ENCODE measurements at places on chromosomes 2 and 18.

- no peak for DNase-seq
Observed at GRCh38 chr2:128585706-128586105, 267.0 kb upstream of the HS6ST1 start.

DNA sequence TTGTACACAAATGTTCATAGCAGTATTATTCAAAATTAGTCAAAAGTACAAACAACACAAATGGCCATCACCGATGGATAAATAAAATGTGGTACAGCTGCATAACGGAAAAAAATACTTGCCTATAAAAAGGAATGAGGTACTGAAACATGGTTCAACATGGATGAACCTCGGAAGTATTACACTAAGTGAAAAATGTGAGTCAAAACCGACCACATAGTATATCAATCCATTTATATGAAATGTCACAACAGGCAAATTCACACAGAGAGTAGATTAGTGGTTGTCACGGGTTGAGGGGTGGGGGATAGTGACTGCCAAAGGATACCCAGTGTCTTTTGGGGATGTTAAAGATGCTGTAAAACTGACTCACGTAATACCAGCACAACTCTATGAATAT lies 3.5 kb downstream of the SS18 start:
- DNase-seq, result no peak

GRCh38 chr18:51196811-51197660 lies 445 bp downstream of the MEX3C start:
- DNase-seq, result peak; percentile 77

DNA sequence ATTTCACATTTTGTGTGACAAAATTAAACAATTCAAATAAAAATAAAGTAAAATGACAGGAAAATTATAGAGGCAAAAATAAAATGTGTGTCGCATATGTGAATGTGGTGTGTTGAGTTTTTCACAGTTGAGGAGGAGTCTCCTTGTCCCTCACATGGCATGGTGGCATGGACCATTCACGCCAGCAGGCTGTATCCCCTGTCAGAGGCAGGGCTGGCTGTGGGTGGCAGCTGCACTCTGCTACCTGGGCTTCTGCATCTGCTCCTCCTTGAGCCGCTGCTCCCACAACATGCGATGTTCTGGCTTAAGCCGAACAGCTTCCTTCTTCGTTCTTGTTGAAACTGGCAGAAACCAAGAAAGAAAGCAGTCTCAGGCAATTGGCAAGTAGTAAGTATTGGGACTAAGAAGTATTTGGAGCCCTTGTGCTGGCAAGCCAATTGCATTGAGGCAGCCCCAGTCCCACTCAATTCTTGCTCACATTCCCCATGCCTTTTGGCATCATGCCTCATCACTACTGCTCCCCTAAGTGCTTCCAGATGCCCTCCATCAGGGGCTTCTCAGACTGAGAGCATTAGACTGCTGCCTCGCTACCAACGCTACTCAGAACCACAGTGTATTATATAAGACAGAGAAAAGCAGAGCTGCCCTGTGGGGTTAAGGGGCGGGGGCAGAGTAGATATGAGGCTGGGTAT lies 177.9 kb upstream of the NABP1 start:
- no peak for DNase-seq

- no peak for DNase-seq
Observed at GRCh38 chr2:221541131-221541735, 30.9 kb downstream of the EPHA4 start.

- no peak for DNase-seq
Observed at GRCh38 chr2:112646791-112647689, 1.3 kb downstream of the SLC20A1 start.

- no peak for DNase-seq
Observed at GRCh38 chr2:204842068-204842467, 296.8 kb downstream of the PARD3B start.

DNA sequence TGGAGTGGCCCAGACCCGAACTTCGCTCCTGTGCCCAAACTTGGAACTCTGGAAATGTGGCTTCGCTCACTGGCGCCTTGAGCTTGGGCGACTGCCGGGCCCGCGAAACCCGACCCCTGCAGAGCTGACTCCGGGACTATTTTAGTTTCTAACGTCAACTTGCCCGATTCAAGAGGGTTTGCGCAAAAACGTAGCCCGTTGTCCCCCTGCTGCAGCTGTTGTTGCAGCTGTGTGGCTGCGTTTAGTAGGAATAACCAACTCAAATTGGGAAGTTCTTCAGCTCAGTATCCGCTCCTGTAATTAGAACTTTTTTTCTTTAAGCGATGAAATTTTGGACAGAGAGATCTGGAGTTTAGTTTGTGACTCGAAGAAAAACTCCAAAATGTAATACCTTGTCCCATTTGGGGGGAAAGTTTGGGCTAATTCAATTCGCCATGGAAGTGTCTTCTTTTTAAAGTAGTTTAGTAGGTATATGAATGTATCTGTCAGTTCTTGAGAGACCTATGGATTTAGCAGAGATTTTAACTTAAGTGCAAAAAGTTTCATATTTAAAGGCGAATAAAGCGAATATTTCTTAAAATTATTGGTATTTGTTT lies 559 bp downstream of the MYL12A start:
- no peak for DNase-seq

DNA sequence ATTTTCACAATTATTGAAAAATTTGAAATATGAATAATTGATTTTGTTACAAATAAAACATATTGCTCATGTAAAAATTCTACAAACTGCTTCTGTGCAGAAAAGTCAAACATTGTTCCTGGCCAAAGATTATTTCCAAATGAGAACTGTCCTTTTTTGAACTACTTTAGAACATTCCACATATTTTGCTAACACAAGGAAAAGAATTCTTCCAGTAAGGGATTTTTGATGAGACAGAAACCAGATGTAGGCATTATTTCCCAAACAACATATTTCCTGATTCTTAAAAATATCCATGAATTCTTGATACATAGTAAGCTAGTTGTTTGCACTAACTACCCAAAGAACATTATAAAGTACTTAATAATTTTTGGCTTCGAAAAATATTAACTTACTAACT lies 715.2 kb downstream of the CCDC85A start:
- DNase-seq, result no peak

GRCh38 chr2:238106698-238107524 lies 6.8 kb downstream of the ESPNL start:
- DNase-seq, result peak; percentile 72

DNA sequence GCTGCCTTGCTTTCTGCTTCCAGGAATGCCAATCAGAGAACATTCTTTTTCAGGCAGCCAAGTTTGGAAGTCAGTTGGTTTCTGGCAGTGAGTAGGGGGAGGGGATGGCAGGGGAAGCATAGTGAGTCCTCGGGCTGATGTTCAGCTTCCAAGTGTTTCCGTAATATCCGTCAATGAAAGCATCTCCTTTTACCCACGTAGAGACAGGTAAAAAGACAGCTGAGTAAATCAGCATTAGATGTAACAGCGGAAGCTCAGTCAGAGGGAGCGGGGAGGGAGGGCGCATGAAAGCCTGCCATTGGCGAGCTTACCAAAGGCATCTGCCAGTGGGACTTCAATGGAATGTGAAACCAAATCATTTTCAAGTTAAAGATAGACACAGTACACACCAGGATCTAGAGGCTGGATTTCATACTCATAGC lies 117.1 kb upstream of the DTNA start:
- DNase-seq, result peak; percentile 70

DNA sequence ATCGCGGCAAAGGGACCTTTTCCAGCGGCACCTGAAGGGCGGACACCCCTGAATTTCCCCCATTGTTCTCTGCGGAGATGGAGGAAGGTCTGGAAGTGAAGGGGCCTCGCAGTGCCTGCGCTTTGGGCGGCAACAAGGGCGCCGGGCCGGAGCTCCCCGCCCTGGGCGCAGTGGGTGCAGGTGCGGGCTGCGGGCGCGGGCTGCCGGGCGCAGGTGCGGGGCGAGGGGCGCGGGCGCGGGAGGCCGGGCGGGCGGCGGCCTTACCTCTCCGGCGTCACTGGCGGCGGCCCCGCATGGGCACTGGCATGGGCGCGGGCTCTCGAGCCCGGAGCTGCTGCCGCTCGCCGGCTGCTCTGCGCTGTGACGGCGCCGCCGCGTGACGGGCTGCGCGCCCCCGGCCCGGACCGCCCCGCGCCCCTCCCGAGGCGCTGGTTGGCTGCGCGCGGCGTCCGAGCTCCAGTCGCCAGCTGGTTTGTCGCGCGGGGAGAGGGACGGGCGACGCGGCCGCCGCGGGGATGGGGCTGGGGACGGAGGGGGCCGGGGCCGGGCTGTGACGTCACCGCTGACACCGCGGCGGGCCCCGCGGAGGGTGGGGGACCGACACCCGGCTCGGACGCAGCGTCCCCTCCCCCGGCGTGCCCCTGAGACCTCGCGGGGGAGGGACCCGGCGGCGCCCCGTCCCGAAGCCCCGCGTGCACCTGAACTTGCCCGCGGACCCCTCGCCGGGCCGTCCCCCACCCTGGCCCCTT lies at the start of gene KIF1A:
KIF1A (minus strand) TSS at position 362 of the 749 bp plus-strand sequence. CDS start 22,467 bp downstream, outside the sequence.
- DNase-seq, result no peak

DNA sequence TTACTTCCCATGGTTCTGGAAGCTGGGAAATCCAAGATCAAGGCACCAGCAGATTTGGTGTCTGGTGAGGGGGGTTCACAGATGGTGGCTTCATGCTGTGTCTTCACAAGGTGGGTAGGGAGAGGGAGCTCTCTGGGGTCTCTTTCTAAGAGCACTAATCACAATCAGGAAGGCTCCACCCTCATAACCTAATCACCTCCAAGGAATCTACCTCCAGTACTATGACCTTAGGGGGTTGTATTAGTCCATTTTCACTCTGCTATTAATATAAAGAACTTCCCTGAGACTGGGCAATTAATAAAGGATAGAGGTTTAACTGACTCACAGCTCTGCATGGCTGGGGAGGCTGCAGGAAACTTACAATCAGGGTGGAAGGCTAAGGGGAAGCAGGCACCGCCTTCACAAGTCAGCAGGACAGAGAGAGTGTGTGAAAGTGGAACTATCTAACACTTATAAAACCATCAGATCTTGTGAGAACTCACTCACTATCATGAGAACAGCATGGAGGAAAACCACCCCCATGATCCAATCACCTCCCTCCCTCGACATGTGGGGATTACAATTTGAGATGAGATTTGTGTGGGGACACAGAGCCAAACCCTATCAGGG lies 17.6 kb downstream of the TBC1D8 start:
- DNase-seq, result no peak

GRCh38 chr2:37215250-37215649 lies 16.1 kb downstream of the CEBPZ start:
- no peak for DNase-seq

DNA sequence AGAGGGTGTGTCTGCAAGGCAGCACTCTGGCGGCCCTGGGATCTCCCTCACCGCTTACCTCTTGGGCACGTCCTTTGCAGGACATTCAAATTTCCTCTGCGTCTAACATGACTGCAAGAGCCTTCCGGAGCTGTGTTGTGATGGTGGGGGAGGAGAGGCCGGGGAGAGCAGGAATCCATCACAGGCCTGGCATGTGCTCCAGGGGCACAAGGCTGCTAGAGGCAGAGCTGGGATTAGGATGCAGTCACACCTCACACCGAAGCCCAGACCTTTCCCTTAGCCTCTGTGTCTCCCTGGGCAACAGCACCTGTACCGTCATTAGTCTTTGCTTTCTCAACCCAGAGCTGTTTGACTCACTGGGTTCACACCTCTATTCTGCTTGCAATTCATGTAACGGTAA lies 111.3 kb downstream of the CMPK2 start:
- DNase-seq, result no peak

- DNase-seq, result no peak
Observed at GRCh38 chr18:37355772-37356171, 209.8 kb downstream of the CELF4 start.

DNA sequence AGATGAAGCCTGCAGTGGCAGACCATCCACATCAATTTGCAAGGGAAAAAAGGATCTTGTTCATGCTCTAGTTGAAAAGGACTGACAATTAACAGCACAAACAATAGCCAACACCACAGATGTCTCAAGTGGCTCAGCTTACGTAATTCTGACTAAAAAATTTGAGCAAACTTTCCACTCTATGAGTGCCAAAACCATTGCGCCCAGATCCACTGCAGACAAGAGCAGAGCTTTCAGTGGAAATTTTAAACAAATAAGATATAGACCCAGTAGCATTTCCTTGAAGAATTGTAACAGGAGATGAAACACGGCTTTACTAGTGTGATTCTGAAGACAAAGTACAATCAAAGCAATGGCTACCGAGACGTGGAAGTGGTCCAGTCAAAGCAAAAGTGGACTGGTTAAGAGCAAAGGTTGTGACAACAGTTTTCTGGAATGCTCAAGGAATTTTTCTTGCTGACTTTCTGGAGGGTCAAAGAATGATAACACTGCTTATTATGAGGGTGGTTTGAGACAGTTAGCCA lies 12.0 kb upstream of the ZNF396 start:
- DNase-seq, result no peak

DNA sequence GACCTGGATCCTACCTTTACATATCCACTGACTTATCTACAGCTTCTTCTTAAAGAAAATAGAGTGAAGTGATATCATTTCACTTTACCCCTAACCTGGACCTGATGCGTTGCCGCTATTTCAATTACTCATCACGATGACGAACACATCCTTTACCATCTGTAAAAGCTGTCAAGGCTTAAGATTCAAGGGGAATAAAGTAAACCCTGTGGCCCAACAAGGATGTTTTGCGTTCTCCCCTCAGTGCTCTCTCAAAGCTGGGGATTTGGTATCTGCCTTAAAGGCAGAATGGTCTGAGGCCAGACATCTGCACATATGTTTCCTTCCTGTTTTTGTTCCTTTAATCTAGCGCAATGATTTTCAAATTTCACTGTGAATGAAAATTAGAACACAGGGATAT lies 100.1 kb upstream of the KLF7 start:
- DNase-seq, result no peak

DNA sequence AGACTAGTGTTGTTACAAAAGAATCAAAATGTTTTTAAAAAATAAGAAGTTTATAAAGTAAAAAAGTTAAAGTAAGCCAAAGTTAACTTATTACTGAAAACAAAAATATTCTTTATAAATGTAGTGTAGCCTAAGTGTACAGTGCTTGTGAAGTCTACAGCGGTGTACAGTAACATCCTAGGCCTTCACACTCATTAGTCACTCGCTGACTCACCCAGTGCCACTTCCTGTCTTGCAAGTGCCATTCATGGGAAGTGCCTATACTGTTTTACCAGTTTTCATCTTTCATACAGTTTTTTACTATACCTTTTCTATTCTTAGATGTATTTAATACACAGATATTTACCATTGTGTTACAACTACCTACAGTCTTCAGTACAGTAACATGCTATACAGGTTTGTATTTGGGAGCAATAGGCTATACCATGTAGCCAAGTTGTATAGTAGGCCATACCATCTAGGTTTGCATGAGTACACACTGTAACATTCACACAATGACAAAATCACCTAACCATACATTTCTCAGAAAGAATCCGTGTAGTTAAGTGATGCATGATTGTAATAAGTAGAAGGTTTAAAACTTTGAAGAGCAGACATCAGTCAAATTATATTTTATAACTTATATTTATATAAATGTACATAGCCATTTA lies 13.4 kb downstream of the SERPINB7 start:
- no peak for DNase-seq

DNA sequence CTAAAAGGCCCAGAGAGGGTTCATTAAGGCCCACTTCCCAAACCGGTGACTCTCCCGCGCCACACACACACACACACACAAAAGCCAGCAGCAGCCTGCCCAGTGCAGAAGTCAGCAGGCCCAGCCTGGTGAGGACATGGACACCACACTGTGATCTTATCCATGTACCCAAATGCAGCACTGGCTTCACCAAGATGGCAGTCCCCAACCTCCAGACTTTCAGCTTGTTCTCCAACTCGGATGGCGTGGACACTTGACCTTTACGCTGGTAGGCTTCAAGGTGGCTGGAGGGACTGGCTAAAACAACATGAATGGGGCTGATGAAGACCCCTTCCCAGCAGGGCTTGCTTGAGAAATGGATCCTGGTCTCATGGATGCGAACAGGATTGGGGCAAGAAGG lies 50.4 kb downstream of the TNS1 start:
- no peak for DNase-seq

All from aorta (tissue), 5 donors.